Activated T-cell treated with anti-CD3 and anti-CD28 coated beads for 4 hours (primary cell): ENCODE measurements at places on chromosomes 5 and 9.

DNA sequence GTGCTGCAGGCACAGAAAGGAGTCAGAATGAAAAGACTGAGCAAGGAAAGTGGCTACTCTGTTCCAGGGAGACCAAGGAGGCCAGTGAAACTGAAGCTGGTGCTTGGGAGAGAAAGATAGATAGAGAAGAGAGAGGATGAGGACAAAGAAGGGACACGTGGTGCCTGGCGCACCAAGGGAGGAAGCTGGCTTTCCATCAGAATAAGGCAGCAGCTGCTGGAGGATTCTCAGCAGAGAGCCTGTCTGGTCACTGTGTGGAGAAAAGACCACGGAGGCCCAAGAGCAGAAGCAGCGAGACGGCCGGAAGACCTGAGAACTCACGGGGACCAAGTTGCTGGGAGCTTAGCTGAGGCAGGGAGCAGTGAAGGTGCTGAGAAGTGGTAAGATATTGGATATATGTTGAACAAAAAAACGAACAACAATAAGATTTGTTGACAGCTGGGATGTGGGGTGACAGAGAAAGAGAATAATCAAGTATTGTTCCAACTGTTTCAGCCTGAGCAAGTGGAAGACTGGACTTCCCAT, 116.1 kb downstream of the SEMA5A start:
- no peak for DNase-seq

- no peak for DNase-seq
Observed at GRCh38 chr5:82156874-82157273, 121.3 kb downstream of the RPS23 start.

- DNase-seq, result no peak
Observed at GRCh38 chr5:1445689-1446601, 705 bp upstream of the SLC6A3 start.

DNA sequence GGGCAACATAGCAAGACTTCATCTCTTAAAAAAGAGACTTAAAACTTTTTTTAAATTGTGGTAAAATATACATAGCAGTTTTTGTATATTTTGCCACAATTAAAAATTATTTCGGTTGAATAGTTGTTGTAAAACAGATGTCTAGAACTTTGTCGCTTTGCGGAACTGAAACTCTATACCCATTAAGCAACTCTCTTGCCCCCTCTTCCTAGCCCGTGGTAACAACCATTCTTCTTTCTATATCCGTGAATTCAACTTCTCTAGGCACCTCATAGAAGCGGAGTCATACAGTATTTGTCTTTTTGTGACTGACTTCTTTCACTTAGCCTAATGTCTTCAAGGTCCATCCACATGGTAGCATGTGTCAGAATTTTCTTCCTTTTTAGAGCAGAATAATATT, 43.3 kb downstream of the SPARC start:
- DNase-seq, result no peak

GRCh38 chr9:86202338-86202882, 57.0 kb downstream of the C9orf153 start:
- peak; percentile 3 for DNase-seq

DNA sequence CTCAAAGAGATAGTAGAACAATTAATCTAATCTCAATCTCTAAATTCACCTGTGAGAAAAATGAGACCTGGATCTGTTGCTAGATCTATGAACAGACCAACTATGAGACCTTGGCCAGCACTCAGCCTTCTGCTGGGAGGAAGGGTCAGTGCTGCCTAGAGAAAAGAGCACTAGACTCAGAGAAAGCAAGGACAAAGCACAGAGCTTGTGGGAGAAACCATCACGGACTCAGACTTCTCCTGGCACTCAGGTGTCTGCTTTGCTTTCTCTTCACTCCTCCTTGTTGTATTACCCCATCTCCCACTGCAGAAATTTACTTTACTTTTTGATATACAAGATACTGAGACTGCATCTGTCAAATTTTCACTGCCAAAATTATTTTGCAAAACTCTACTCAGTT, 890.0 kb upstream of the NUDT12 start:
- no peak for DNase-seq

- no peak for DNase-seq
Observed at GRCh38 chr9:33151007-33151557, 16.1 kb downstream of the B4GALT1 start.

- DNase-seq, result no peak
Observed at GRCh38 chr9:135586601-135587109, 25.1 kb downstream of the PAEP start.

DNA sequence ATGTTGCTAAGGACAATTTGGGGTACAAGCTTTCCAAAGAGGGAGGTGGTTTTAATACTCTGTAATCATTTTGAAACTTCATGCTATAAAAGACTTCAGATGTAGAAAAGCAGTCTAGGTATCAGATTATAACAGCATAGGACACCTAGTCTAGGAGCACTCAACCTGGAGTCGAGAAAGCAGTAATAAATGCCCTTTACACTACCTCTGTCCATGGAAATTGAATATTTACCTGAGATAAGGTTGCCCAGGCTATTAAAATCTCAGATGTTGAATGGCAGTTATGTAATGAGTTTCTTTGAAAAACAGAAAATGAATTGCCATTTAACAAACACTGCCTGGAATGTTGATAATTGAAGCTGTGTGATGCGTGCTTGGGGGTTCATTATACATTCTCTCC, 561.8 kb upstream of the DMAC1 start:
- DNase-seq, result no peak

DNA sequence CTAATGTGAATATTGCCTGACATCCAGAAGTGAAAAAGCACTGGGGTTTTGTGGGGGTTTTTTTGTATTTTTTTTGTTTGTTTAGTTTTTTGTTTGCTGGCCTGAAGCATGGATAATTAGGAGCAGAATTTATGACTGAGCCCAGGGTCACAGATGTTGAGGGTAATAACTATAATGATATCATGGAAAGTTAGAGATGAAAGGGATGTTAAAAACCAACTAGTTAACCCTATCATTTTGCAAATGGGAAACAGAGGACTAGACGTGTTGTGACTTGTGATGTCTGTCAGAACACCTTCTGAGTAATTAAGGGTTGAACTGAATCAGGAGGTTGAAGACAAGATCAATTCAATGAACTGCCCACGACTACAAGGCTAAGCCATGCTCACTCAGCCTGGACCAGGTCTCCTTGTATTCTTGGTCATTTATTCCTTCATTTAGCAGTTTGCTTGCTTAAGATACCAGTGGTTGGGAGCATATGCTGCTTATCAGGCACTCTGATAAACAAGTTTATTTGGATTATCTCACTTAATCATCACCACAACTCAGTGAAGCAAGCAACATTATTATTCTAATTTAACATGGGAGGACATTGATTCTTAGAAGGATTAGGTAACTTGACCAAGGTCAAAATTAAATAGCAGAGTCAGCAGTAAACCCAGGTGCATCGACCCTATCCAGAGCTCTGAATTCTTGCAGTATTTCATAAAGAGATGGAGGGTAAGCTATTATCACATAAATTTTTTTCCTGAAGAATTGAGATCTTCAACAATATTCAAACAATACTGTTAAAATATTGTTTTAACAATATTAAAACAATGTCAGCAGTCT, 75.7 kb upstream of the PIK3R1 start:
- no peak for DNase-seq

GRCh38 chr5:58012801-58013315, 447.0 kb downstream of the PLK2 start:
- no peak for DNase-seq

DNA sequence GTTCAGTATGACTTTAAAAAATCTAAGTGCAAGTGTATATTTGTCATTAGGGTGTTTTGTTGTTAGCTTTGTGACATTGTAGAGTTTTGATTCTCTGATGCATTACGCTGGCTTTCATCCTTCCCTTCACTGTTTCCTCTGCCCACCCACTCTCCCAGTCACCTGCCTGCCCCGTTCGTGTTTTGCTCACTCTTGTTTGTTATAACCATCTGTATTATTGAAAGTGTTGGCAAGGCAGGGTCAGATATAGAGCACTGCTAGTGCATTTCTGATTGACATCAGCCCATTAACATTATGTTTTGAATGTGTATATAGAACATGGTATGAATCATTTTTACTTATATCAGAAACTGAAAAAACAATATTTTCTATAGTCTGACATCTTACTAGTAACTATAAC, 27.3 kb downstream of the SCGB3A1 start:
- no peak for DNase-seq

- no peak for DNase-seq
Observed at GRCh38 chr9:91503673-91504081, 80.0 kb upstream of the NFIL3 start.

- no peak for DNase-seq
Observed at GRCh38 chr9:70802758-70803436, 318.5 kb downstream of the TRPM3 start.

DNA sequence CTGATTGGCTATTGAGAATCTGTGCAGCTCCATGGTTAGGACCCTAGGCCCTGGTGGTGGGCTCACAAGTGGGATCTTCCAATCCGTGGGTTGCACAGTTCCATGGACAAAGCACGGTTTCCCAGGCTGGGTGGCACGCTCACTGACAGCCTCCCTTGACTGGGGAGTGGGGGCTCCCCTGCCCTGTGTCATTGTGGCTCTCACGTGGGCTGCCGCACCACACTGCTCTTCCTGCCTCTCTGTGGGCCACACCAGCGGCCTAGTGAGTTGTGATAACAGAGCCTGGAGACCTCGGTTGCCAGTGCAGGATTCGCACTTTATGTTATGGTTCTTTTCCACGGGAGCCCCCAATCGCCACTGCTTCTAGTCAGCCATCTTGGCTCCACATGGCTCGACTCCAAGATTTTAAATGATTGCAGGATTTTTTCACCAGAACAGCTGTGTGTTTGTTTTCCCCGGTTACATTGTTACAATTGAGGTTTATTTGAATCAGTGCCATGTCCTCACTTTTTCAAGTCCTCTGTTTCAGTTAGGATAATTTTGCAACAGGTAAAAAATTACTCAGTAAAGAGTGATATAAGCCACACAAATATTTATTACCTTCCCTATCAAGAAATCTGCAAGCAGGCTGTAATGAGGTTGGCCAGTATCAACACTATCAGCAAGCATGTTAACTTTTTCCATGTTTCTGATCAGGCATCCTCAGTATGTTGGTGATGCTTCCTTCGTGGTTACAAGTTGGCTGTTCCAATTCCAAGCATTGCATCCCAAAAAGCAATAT, 253.8 kb downstream of the ZNF608 start:
- no peak for DNase-seq

DNA sequence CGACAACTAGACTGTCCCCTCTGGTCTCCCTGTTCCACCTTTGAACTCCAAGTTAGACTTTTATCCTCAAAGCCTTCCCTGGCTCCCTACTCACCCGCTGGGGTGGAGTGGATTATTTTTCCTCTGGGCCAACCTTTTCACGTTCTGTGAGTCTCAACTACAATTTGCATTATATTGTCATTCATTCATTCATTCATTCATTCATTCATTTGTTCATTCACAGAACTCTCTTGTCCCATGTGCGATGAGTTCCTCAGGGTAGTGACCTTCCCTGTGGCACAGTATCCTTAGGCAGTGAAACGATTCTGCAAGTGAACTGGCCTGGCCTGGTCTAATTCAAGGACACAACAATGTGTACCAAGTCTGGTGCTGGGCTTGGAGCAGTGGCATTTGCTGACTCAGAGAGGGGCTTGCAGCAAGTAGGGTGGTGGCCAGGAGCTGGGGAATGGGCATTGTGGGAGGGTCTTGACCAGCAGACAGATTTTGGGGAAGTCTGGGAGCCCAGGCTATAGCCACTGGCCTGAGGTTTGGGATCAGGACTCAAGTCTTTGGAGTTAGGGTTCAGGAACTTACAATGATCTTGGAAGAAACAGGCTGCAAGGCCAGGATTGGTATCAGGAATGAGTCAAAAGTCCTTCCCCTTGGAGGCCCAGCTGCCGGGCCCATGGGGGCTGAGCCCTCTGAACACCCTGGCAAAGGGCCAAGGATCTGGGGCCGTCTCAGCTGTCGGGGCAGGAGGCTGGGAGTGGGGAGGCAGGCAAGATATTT, 37.2 kb upstream of the COL15A1 start:
- DNase-seq, result no peak

DNA sequence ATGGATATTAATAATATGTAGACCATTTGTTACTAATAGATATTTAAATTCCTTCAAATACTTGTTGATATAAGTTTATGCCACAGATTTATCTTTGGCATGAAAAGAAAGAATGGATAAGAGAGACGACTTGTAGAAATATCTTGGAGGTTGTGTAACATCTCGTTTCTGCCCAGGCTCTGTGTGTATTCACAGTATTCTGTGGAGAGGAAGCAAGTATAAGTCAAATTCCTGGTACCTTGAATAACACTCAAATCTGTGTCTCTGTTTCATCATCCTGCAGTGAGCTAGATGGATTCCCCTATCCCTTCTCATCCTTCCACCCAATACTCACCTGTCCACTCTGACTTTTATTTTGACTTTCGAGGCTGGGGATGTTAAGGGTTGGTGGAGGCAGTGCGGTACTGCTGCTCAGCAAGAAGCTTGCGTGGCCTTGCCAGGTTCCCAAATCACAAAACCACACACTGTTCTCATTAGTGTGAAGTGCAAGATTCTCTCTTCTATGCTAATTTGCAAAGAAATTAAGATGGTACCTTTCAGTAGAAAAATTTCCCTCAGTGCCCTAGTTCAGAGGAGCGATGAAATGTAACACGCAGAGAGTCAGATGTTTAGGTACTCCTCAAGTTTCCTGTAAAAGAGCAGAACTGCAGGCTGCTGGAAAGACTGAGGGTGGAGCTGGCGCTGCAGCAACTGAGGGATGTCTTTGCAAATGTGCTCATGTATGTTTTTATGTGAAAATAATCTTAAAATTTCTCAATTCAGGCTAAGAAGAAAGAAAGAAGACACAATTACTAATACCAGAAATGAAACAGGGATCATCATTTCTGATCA, 42.6 kb upstream of the ANKRD18A start:
- DNase-seq, result no peak

DNA sequence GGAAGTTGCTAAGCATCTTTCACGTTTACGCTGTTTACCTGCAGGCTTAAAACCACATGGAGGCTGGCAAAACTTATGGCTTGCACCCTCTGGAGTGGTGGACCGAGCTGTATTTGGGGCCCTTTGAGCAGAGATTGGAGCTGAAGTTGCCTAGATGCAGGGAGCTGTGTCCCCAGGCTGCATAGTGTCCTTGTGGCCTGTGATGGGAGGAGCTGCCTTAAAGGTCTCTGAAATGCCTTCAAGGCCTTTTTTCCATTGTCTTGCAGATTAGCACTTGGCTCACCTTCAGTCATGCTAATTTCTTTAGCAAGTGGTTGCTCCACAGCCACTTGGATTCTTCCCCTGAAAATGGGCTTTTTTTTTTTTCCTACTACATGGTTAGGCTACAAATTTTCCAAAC, 81.5 kb upstream of the CHD1 start:
- DNase-seq, result no peak

DNA sequence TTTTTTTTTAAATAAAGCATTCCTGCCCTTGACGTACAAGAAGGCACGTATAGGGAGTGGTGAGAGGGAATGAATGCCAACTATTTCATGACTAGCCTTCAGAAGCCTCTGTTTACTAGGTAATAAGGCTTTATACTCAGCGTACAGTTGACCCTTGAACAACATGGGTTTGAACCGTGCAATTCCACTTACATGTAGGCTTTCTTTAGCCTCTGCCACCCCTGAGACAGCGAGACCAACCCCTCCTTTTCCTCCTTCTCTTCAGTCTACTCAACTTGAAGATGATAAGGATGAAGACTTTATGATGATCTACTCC, 22.5 kb downstream of the CDC42SE2 start:
- DNase-seq, result no peak

GRCh38 chr9:118121361-118121760, 417.2 kb downstream of the TLR4 start:
- no peak for DNase-seq
